Natural killer cell (primary cell): ENCODE measurements at places on chromosomes 6 and 20.

DNA sequence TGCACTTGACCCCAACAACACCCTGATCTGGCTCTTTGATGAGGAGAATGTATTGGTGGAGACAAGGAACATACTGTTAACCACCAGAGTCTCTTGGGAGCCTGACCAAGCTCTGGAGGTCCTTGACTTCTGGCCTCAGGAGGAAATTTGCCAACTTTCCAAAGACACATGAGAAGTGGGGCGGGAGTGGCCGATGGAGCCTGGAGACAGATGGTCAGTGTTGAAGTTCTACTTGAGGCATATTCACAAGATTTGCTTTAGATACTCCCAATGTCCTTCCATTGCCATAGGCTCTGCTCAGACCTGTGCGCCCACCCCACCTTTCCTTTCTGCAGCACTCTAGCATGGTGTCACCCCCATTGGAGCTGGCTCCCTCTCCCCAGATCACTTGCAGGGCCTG is 241.0 kb downstream of the SLC24A3 start:
- DNase-seq: no peak

- no peak for DNase-seq
Measured at GRCh38 chr6:4327841-4328240, 192.5 kb upstream of the ECI2 start.

DNA sequence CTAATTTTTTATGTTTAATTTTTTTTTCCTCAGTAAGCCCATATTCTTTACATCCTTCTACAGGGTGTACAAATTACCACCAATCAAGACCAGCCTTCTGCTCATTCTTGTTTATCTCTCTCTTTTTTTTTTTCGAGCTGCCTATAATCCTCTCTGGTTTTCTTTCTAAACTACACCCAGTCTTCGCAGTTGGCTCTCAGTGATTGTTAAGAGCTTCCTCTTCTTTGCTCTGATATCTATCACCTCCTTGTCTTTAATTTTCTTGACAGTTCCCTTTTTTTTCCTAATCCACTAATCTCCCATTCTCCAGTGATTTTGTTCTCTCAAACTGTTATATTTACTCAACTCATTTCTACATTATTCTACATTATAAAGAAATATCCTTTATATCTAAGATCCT is 38.5 kb upstream of the PTPRK start:
- no peak for DNase-seq

- DNase-seq: no peak
Measured at GRCh38 chr20:17227669-17228623, 1.1 kb downstream of the PCSK2 start.

DNA sequence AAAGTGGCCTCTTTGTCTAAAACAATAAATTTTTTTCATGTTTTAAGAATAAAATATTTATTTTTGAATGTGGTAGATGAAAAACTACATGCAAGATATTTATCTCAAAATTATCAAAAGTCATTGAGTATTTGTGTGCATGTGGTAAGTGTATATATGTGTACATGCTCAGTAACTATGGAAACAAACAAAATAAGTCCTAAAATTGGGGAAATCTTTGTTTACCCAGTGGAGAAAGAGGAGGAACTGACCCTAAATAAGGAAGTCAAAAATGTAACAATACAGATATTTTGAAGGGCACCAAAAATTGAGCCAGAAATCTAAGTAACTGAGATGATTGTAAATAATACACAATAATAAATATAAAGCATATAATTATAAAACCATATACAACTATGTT is 639.2 kb downstream of the MAFB start:
- DNase-seq: no peak

GRCh38 chr6:22899426-22899825 is 330.1 kb downstream of the HDGFL1 start:
- DNase-seq: no peak

DNA sequence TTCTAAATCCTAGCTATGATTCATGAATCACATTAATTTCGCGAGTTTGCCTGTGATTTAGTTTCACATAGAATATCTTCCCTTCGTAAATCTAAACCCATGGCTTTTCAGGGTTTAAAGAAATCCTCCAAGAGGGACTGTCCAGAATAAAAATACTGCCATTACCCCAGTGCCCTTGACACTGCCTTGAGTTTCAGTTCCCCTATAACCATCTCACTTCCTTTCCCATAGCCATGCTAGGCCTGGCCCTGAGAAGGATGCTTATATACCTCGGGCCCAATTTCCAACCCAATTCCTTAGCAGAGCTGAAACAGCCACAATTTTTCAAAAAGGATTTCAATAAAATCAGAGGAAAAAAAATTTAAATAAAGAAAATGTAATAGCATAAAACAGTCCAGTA is 697.3 kb downstream of the FRK start:
- DNase-seq: no peak

GRCh38 chr6:54957698-54958097 is 111.1 kb downstream of the FAM83B start:
- DNase-seq: no peak

GRCh38 chr6:141203902-141204575 is 928.7 kb upstream of the GJE1 start:
- no peak for DNase-seq

DNA sequence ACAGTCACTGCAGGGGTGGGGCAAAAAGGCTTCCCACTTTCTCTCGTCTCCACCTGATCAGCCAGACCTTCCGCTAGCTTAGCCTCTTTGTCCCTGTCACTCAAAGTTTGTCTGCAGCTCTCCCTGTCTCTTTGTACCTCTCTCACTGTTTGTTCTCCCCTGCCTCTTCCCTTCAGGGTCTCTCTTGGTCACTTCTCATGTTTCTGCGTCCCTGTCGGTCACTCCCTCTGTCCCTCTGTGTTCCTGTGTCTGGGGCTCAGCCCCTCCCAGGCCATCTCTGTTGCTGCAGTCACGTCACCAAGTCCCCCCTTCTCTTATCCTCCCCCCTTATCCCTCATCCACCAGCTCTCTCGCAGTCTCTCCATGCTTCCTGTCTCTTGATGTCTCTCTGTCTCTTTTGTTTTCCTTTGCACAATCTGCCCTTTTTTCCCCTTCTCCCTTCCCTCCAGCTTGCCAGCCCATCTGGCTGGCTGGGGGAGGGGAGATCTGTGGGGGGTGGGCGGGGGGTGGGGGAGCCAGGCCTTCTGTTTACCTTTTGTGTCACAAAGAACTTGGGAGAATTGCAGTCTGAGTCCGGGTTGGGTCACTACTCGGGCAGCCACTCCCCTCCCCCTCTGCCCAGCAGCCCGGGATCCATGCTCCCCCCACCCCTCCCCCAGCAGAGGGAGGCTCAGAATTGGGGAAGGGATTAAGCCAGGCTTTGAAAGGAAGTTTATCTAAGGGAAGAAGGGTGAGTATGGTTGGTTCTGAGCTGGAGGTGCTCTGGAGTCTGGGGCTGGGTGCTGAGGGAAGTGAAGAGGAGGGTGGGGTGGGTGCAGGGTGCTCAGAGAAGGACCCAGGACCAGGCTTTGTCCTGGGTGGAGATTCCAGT is 32.3 kb downstream of the FOXP4 start:
- no peak for DNase-seq

DNA sequence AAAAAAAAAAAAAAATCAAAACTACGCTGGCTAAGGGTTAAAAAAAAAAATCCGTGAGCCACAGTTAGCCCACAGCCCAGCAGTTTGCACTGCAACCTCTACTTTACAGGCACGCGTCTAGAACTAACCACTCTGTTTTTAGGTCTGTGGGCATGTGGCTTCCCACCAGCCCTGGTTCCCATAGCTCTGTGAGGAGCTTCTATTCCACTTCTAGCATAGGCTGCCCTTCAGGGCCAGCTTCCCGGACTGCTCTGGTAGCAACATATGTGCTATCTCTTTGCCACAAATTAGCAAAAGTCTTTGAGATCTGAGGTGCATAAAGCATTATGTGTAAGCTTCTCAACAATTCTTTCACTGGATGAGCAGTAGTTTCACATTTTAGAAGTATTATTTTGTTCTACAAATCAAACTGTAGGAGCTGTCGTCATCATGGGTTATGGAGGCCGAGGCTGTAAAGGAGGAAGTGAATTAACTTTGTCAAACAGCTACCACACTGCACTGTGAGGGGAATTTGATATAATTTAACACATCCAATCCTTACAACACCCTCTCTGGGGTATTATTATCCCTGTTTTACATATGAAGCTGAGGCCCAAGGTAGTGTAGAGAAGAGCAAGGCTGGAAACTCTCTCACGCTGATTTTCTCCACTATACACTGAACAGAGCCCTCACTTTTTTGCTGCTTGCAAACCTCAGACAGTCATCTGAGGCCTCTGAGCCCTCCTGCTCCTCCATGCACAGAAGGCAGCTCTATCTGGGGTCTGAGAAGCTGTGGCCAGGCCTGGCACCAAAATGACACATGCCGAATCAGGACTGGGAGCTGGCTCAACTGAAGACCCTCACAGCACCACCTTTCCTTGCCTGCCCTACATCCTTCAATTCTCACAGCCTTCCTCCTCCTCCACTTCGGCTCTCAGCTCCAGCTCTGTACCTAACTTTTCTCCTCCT is 35.4 kb downstream of the MAN1A1 start:
- DNase-seq: peak; percentile 76

DNA sequence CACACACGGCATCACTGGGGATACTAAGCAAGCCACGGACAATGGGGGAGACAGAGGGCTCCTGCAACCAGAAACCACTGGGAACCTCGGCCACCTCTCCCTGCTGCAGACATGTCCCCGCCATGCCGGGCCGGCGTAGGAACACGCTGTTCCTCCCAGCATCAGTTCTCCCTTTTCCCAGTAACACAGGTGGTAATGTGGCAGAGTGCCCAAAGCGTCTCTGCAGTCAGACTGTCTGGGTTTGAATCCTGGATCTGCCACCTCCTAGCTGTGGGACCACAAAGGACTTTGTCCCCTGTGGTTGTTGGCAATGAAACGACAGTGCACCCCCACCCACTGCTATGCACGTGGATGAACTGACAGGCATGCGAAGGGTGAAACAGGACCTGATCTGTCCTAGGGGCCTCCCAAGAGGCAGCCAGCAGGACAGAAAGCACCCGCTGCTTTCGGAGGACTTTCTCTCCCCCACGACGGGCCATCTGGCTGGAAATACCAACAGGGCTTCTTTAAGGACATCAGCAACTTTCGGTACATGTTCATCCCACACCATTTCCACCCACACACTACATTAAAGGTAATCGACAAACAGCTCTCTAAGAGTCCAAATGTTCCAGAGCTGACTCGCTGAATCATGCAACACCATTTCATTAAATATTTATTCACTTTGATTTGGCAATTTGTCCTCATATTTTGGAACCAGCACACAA is 74.1 kb downstream of the SULF2 start:
- no peak for DNase-seq

DNA sequence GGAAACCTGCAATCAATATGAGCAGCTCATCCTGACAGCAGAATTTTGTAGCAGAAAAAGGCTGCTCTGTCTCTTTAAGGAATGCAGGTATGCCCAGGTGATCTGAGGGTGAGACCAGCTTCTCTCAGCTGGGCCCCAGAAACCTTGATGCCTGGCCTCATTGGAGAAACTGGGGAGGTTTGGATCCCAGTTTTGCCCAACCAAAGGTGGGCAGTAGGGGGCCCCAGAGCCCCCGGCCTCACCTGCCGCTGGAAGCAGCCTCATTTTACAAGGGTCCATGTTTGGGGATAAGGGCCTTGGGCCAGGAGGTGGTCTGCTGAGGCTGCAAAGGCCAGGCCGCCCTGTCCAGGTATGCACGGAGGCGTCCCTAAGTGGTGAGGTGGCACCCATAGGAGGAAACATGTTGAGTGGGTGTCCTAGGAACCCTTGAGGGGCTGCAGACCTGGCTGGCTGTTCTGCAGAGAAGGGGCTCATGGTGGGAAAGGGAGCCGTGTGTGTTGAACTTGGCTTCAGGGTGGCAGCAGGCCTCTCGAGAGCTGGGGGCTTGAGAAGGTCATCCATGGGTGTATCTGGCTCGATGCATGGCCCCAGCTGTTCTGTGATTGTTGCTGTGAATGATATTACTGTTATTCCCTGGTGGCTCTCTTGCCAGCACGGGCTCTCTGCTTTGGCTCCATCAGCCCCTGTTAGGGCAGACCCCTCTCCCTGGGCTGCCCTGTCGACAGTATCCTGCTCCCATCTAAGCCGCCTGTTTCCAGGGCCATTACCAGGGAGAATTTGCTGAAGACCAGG is 208.4 kb downstream of the CDH4 start:
- DNase-seq: no peak

- DNase-seq: no peak
Measured at GRCh38 chr20:24744747-24745146, 204.3 kb upstream of the CST7 start.

- no peak for DNase-seq
Measured at GRCh38 chr20:54149765-54150264, 24.0 kb downstream of the CYP24A1 start.

- peak; percentile 88 for DNase-seq
Measured at GRCh38 chr6:111804627-111805235, 68.5 kb downstream of the FYN start.

GRCh38 chr20:62819494-62820174 is 2.8 kb downstream of the COL9A3 start:
- DNase-seq: no peak

DNA sequence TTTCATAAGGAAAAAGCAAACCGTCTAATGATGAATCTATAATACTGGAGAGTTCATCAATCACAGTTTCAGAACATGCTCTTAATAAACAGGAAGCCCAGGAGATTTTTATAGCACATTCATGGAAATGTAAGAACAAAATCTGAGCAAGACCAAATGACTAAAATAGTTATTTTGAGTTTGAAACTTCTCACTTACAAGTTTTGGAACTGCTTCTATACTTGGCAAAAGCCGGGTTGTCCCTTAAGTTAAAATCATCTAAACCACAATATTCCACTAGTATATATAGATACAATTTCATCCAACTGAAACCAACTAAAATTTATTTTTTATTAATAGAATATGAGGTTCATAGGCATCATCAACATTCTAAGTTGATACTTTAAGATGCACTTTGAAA is 268.2 kb downstream of the PHACTR1 start:
- DNase-seq: no peak

DNA sequence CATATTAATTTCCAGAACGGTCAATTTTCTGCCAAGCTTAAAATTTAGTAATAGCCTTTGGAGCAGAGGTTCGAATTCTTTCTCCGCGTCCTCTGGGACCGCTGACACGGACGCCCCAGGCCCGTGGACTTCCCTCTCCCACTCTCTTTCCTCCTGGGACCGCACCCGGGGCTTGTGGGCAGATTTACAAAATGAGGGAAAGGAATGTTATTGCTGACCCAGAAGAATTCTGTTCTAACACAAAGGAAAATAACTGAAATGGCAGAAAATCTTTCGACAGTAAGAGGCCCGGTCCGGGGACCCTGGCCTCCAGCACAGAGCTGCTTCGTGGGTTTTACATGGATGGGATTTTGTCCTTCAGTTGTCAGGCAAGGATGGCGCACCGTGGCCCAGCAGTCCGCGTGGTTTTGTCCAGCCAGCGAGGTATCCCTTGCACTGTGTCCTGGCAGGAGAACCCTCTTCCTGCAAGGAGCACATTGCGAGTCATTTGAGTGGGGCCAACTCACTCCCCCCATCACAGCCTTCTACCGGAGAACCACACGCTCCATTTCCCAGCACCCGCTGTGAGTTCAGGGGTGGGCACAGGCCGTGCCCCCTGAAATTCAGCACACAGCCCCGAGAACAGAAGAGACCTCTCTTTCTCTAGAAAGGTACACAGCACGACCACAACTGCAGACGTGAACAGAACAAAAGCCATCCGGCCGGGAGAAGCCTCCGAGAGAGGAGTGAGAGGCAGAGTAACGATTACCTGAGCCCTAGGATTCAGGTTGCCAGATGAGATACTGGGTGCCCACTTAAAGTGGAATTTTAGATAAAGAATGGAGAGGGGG is 106.0 kb upstream of the AFDN start:
- no peak for DNase-seq
